ENCODE measurements at places on chromosomes 1 and 21.

DNA sequence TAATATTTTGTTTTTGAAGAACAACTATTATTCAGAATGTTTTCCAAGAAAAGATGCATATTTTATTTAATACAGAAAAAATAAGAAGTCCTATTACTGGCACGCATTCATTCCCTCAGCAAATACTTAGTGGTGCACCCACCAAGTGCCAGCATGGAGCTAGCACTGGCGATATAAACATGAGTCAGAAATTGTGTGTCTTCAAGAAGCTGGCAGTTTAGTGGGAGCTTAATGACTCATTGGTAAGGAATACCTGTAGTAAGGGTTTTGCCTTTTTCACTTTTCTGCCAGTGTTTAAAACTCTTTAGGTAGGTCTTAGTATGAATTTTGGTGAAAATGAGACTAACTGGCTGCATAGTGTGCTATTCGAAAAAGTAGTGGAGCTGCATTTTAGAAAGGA, 6.3 kb downstream of the MAGI3 start:
- DNase-seq = no peak

DNA sequence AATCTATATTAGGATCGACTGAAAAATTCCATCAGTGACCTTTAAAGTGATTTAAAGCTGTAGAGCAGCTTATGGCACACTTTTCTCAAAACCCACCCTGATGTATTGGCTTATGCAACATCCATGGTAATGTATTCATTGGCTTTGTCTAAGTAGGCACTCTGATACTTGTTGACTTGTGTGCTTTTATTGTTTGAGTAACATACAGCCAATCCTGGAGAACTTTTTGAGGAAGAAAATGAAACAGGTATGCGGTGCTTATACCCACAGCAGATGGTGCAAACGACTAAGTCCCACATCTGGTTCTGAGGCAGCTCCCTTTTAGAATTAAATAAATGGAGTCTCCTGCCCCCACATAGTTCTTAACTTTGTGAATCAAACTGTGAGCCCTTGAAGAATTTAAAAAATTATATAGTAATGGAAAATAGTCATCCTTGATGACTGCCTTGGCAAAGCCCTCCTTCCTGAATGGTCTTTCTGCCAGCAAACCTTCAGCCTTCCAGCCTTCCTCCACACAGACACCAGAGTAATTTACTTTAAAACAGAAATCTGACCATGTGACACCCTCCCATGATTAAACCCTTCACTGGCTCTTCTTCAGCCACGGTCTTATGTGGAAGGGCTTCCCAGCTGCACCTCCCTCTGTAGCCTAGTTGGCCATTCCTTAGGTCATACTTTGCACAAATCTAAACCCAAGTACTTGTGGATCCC, 116.0 kb downstream of the BCAR3 start:
- DNase-seq = no peak

DNA sequence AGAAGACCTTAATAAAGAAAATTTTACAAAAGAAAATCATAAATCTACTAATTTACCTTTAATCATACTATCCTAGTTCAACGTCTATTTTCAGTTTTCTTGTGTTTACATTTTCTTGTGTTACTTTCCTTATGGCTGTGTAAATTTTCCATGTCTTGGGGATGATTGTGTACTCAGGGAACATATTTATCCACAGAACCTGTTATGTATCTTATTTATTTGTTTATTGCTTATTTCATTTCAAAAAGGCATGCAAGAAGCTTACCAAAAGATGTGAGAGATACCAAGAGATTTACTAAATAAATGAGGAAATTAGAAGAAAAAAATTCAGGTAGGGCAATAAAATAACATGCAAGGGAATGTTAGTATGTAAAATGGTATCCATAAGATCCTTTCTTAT, 22.8 kb downstream of the PBX1 start:
- no peak for DNase-seq

DNA sequence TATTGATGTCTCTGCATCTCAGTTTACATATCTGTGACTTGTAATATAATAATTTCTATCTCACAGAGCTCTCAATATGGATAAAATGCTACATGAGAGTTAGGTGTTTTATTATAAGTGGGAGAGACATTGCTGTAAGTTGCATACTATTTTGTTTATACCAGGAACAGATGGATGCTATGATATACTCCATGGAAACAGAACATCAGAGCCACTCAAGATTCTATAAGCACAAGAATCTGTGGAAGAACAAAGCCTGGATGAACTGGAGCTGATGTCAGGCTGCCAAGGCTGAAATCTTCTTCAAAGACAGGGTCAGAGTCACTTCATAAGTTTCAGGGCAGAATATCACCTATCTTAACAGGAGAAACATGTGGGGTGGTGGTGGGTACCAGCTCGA, 30.2 kb downstream of the DUSP10 start:
- DNase-seq = no peak

GRCh38 chr1:219664310-219665029, 51.6 kb upstream of the ZC3H11B start:
- no peak for DNase-seq

- no peak for DNase-seq
Observed at GRCh38 chr1:241479294-241479693, 40.3 kb downstream of the FH start.

DNA sequence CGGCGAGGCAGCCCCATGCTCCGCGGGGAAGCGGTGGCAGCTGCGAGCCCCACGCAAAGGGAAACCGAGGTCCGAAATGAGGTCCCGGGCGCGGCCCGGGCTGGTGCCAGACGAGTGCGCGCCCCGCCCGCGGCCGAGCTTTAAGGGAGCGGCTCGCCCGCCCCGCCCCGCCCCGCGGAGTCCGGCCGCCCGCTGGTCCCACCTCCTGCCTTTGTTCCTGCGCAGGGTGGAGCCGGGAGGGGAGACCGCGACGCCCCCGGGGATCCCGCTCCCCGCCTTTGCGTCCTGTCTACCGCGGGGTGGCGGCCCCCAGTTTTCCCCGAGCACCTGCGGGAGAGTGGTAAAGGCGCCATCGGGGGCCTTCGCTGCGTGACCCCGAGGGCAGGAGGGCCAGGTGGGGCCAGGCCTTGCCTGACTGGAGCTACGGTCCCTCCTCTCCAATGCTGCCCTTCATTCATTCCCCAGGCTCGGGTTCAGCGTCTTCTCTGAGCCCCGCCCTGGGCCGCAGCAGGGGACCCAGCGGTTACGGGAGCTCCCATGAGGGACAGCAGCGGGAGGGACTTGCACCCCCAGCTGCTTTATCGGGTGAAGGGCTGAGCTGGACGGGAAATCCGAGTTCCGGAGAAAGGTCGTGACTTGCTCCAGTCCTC, at the start of gene HES2:
Gene HES2 (minus strand): TSS at position 116 of the 650 bp plus-strand sequence. CDS start 99 bp downstream, at position 17.
- DNase-seq = no peak

- DNase-seq = no peak
Observed at GRCh38 chr1:201265756-201266155, 17.6 kb upstream of the PKP1 start.

DNA sequence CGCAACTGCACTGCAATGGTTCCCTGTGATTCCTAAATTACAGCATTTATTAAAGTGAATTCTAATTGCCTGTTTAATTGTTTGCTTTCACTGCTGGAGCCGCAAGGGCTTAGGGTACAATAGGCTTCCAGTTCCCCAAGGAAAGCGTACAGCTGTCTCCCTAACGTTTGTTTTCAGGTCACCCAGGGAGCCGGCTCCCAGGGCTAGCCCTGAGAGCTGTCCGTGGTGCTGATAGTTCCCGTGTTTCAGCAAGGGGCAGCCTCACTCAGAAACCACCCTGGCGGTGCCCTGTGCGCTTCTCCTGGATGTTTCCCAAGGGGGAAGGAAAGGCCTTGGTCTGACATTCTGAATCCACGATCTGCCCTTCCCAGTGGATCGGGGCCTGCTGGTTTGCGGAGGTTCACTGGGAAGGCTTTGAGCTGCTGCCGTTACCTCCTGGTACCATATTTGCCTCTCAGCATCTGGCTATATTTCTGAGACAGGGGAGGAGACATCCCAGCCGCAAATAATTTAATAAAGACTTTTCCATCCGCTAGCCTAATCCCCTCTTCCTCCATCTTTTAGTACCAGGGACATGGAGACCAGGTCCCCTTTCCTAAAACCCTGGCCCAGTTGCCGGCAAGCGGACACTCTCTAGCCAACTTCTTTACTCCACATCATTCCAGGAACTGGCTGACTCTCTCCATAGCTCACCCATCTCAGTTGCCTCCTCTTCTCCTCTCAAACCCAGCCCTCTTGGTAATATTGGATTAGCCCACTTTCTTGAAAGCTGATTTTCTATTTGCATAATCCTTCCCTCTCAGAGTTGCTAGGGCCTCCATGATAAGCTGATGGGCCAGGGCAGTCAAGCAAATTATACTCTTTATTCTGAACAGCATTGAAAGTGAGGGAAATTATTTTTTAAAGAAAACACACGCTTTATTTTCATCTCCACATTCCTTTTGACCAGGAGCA, 149.0 kb downstream of the IGSF21 start:
- no peak for DNase-seq

- no peak for DNase-seq
Observed at GRCh38 chr1:110948038-110948810, 15.5 kb downstream of the LRIF1 start.

GRCh38 chr1:18230321-18230720, 122.7 kb downstream of the IGSF21 start:
- DNase-seq = no peak

DNA sequence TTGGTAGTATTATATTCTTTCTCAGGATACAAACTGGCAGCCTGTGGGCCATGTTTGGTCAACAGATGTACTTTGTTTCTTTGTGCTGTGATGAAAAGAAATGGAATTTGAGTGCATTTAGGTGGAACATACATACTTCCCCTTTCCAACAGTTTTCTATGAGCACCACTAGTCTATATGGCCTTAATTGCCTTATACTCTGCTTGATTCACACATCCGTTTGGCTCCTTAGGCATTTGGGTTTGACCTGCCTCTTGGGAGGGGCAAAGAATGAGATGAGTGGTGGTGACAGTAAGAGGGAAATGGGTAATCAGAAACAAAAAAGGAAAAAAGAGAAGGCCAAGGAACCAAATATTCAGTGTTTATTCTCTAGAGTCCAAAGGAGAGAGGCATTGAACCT, 17.0 kb downstream of the CFAP126 start:
- no peak for DNase-seq

- no peak for DNase-seq
Observed at GRCh38 chr1:8524627-8525157, 206.8 kb downstream of the SLC45A1 start.

- DNase-seq = no peak
Observed at GRCh38 chr21:40976198-40977109, 129.5 kb upstream of the DSCAM start.

- DNase-seq = no peak
Observed at GRCh38 chr1:240917976-240918375, 306.0 kb upstream of the GREM2 start.

DNA sequence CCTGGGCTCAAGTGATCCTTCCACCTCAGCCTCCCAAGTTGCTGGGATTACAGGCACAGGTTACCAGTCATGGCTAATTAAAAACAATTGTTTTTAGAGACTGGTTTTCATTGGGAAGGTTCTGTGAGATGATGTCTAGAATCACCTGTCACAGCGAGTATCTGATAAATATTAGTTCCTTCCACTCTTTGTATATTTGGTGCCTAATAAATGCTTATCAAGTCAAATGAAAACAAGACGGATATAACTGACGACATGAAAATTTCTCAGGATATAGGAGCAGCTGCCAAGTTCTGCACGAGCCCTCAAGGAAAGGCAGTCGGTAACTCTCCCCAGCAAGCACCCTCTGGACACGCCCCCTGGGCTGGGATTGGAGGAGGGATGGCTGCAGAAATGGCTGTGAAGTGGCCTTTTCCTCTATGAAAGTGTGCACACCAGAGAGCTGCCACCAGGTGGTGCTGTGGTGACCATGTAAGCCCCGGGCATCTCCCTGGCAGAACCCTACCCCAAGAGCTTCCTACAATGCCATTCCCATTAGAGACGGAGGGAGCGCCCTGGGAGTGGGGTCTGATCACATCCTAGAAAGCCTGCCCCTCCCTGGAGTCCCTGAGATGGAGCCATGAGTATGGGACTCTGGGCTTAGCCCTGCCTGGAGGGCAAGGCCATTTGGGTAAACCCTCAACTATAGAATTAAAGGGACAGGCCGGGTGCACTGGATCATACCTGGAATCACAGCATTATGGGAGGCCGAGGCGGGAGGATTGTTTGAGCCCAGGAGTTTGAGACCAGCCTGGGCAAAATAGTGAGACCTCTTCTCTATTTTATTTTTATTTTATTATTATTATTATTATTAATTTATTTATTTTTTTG, 50.9 kb downstream of the HTR6 start:
- peak; percentile 84 for DNase-seq

DNA sequence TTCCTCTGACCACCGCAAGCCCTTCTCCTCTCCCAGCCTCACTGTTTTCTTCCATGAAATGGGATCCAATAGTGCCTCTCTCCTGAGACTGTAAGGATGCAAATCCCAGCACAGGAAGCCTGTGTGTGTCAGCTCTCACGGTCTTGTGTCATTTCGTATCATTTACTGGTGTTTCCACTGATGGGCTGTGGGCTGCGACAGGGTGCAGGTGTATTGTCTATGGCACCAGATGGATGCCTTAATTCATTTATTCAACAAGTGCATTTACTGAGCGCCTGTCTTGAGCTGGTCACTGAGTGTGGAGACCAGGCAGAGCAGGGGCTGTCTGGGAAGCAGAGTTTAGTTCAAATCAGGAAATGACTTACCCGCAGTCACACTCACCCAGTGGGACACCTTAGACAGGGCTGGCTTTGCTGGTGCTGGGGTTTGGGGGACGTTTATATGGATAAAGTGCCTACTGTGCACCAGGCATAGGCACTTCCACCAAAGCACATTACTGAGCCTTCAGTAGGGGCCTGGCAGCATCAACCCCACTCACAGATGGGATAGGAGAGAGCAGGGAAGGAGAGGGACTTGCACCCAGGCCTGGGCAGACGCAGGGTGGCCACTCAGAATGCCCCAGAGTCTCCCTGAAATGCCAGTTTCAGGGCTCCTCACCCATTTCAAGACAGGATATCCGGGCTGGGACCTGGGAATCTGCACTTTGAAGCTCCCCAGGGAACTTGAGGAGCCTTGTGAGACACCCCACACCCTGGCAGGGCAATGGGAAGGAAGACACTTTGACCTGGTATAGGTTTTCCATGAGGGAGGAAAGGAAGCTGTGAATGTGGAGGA, 398.9 kb downstream of the MATN1 start:
- no peak for DNase-seq

DNA sequence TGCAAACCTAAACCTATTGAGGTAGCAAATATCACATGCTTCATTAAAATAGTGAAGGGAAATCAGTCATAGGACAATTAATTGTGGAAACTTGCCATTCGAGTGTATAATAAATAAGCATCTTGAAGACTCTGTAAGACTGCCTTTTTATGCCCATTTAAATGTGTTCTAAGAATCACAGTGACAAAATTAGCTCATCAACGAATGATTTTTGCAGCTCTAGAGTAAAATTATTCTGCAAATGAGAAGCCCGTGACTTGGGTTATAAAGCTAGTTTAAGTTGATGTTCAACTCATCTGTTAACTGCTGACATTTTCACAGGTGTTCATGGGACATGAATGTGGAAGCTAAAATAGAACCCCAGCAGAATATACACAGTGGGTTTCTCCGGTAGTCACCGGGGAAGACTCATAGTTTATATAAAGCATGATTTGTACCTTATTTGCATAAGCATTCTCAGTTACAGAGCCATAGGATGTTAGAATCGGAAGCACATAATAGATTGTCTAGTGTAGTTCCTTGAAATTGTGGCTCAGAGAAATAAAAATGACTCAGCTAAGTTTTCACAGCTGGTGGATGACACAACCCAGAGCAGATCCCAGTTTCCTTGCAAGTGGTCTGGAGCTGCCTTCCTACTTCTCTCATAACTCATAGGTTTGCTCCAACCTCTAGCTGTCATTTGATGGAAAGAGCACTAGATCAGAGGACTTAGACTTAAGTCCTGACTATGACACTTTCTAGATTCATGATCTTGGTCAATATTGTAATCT, 107.3 kb downstream of the UCHL5 start:
- no peak for DNase-seq

GRCh38 chr1:96370757-96371156, 350.8 kb upstream of the PTBP2 start:
- no peak for DNase-seq

Data from NCI-H1436 treated with DMSO at 0.1 percent for 48 hours (cell line).